ENCODE measurements at places on chromosomes 4 and X.

DNA sequence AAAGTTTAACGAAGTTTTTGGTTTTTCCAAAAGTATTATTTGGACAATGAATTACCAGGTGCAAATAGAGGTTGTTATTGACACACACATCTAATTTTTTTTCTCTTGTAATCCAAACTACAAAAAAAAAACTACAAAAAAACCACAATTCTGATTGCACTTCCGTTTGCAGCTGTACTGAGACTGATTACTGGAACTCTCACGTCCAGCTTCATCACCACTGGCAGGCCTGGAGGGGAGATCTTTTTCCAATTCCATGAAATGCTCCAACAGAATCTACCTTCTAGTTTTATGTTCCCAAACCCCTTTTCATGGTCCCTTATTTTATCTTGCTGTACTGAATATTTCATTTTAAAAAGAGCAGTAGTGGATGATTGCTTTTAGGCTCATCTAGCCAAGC, 1118.3 kb downstream of the C4orf33 start:
- no peak for DNase-seq

DNA sequence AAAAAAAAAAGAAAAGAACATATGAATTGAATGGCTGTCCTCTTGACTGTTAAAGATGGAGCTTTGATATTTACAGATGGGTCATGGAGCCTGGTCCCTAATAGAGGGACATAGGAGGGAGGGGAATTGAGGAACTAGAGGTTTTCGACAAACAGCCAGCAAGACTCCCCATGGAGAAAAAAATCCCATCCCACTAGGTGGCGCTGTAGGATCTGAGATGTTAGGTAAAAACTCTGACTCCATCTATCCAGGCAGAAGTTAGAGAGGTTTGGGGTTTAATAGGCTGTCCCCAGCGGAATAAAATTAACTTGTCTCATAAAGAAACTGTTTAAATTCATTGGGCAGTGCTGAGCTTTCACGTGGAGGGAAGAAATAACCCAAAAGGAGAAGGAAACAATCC, 45.9 kb downstream of the HMGB2 start:
- no peak for DNase-seq

DNA sequence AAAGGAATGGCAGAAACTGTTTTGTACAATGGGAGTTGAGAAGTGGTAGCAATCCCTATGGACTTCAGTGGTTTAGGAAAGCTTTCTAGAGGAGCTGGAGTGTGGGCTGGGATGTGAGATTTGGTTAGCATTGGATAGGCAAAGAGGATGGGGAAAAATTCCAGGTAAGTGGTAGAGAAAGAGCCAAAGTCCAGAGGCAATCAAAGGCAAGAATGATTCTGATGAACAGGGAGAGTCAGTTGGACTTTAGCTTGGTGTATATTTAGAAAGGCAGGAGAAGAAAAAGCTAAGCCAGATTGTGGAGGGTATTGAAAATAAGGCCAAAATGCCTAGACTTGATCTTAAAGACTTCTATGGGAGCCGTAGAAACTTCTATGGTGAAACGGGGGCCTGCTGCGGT, 3.7 kb upstream of the VSIG4 start:
- DNase-seq, result no peak

- DNase-seq, result no peak
Measured at GRCh38 chrX:136447308-136447707, 40.4 kb upstream of the BRS3 start.

GRCh38 chr4:12050357-12050756, 621.7 kb upstream of the HS3ST1 start:
- DNase-seq, result no peak

GRCh38 chrX:153626025-153626633, 20.9 kb upstream of the DUSP9 start:
- DNase-seq, result no peak

- DNase-seq, result no peak
Measured at GRCh38 chr4:65383589-65384305, 286.5 kb downstream of the EPHA5 start.

- DNase-seq, result no peak
Measured at GRCh38 chr4:109211671-109212070, 90.8 kb downstream of the COL25A1 start.

- DNase-seq, result no peak
Measured at GRCh38 chr4:7531640-7531994, 96.9 kb upstream of the PSAPL1 start.

DNA sequence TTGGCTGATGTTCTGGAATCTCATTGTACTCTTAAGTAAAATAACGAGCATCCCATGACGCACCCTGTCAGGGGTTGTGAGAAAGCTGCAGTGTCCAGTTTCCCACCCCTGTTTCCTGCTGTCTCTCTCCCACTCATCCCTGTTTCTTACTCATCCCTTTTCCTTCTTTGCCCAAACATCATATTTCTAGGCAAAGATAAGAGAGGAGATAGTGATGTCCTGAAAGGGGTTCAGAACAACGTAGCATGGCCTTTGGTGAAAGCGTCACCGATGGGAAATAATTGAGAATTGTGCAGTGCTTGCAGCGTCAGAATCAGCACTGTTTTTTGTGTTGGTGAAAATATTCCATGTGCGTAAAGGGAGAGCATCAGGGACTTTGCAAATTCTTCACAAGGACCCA, 23.5 kb upstream of the TMEM165 start:
- DNase-seq, result no peak

GRCh38 chr4:23782778-23783437, 106.9 kb downstream of the PPARGC1A start:
- DNase-seq, result no peak

DNA sequence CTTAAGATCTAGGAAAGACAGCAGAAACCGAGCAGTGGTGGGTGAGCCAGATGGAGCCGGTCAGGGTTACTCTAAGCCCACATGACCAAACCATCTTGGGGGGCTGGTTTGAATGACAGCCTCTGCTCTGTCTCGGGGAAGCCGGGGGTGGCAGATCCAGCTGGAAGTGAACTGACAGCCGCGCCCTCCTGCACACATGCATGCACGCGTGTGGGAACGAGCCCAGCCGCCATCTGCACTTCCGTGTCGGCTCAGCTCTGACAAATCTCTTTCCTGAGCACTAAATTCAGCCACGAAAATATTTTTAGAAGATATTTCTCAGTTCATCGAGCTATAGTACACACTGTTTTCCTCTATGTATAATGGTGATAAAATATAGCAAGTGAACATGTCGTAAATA, 115.5 kb downstream of the DCTD start:
- DNase-seq, result no peak

DNA sequence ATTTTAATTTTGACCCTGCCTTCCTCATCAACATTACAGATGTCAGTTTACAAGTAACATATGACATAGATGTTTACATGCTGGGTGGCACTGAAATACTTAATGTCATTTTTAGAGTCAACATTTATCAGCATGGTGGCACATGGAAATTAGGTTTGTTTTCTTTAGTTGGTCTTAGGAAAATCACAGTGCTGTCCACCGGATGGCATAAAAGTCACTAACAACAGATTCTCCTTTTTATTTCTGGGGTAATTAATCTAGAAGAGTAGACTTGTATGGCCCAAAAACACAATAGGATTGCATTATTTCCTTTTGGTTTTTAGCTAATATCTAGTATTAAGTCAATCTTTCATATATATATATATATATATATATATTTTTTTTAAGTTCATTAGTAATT, 88.6 kb upstream of the HHIP start:
- DNase-seq, result no peak

- DNase-seq, result peak; percentile 28
Measured at GRCh38 chr4:20395160-20395773, 143.6 kb downstream of the SLIT2 start.

- DNase-seq, result no peak
Measured at GRCh38 chrX:101029665-101030064, 22.2 kb downstream of the TRMT2B start.

- no peak for DNase-seq
Measured at GRCh38 chr4:13988353-13989305, 361.1 kb upstream of the BOD1L1 start.

- no peak for DNase-seq
Measured at GRCh38 chr4:48687313-48688051, 92.6 kb downstream of the FRYL start.

DNA sequence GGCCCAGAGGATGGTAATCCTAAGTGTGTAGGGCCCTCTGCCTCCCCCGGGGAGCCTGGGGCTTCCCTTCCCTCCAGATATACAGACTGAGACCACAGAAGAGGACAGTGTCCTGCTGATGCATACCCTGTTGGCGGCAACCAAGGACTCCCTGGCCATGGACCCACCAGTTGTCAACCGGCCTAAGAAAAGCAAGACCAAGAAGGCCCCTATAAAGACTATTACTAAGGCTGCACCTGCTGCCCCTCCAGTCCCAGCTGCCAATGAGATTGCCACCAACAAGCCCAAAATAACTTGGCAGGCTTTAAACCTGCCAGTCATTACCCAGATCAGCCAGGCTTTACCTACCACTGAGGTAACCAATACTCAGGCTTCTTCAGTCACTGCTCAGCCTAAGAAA, 1.9 kb downstream of the TRO start:
- DNase-seq, result no peak

DNA sequence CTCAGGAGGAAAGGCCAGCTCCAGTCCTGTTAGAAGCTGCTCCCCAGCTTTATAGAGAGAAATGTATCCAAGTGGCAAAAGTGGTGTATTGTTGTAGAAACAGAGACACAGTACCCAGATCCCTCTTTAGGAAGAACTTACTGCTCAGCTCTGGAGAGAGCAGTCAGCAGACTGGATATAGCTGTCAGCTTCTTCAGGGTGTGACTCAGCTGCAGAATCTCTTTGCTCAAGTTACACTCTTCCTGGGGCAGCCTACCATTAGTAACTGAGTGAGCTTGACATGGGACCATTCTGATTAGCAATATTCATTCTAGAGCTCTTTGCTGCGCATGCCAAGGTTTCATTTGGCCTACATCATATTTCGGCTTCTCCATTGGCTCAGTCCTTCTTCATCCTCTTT, 40.5 kb downstream of the ATP1B4 start:
- DNase-seq, result no peak

DNA sequence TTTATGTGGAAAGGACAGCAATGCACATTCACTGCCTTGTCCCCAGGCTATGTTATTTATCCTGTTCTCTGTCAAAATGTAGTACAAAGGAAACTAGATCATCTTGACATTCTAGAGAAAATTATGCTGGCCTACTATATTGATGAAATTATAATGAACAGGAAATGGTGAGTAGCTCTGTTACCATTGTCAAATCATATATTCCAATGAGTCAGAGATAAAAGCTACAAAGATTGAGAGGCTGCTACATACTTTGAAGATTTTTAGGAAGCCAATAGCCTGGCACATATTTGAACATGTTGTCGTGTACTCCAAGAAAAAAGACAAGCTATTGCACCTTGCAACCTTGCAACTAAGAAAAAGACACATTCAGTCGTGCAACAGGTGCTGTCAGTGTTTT, 52.7 kb upstream of the TET2 start:
- no peak for DNase-seq

GRCh38 chr4:147639388-147639787, 22.2 kb downstream of the TMEM184C start:
- DNase-seq, result no peak

DNA sequence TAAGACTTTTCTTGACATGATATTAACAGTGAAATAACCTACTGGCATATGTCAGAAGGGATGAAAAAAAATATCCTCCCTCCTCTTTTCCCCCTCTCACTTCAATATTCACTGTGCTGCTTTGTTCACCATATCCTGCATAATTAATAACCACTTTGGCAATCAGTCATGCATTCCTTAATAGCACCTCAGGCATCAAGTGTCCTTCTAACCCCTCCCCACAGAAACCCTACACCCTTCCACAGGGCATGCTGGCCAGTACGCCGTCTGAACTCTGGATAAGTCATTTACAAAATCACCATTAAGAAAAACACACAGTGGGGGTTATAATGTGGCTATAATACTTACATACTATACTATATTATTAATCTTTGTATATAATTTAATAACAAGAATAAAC, 165.9 kb downstream of the PDGFC start:
- DNase-seq, result no peak

GRCh38 chrX:129000797-129001196, 522.5 kb downstream of the SMARCA1 start:
- peak; percentile 11 for DNase-seq

DNA sequence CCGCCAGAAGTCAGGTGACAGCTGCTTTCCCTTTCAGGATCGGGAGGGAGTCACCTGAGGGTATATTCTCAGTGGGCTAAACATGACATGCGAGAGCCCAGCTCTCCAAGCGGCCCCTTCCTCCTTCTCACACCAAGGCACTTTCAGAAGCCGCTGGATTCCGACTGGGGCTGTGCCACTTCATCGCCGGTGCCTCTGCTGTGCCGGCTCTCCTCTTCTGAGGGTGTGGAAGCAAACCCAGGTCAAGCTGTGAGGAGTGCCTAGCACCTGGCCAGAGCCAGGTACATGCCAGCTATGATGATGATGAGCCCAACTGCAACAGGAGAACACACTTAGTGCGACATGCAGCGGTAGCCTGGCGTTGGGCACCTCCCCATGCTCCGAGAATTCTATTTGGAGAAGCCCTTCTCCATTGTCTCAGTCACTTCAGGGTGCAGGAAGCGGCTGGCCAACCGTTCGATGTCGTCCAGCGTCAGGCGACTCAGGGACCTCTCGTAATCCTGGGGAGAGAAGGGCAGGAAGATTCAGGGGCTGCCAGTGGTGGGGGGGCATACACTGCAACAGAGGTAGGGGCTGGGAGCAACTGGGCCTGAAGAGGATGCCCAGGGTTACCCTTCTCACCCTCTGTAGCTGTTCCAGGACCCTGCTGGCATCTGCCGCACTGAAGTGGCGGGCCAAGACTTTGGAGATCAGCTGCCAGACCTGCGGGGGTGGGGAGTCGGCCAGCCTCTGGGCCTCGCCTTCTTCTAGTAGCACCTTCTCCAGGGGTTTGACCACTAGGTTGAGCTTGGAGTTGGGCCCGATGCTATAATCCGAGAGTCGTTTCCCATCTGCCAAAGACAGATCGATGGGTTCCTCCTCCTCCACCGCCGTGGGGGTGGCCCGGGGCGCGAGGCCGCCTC, 1.0 kb downstream of the UBL4A start:
- no peak for DNase-seq

- DNase-seq, result no peak
Measured at GRCh38 chr4:145909773-145910172, 28.9 kb downstream of the ZNF827 start.

DNA sequence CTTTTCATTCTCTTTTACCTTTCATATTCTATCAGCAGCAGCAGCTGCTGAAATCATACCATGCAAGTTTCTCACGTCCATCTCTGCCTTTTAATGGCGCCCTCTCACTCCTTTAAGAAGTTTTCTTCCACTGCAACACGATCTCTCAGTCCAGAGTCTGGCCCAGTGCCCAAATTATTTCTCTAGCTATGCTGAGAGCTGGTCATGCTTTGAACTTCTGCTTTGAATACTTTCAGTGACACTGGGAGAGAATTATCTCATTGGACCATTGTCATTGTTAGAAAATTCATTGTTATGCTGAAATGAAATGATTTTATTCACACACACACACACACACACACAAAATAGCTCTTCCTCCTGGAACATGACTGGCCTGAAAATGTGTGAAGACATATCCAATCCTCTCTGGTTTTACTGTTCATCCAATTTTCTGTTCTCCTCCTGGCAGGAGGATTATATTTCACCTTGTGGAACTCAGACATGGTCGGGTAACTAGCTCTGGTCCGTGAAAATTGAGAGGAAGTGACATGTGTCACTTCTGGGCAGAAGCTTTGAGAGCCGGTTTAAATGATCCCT, 1.3 kb upstream of the PDHA1 start:
- no peak for DNase-seq
